Psoas muscle (tissue), 8 donors: ENCODE measurements at places on chromosomes 11 and 22.

DNA sequence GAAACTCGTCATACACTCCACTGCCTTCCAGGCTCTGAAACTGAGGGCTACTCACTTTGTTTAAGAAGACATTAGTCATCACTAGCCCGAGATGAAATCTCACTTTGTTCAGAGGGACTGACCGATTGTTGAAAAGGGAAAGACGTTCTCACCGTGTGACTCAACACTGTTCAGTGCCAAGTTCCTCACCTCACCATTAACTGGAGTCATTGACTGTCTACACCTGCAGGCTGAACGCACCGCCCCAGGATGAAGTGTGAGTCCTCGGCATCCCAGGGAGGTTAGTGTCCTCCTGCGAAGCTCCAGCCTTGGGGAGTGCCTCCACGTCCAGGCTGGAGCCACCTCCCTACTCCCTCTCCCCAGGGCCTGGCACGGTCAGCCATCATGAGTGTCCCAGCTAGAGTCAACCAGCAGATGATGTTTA, 30.4 kb downstream of the FADD start:
- H3K36me3 ChIP-seq = no peaks in the 10 kb centered on the region
- no peaks in the 10 kb centered on the region for H3K27me3 ChIP-seq
- H3K27ac ChIP-seq = no peak overlapping the region
- no peak for DNase-seq

- DNase-seq = no peak
- no peaks in the 10 kb centered on the region for H3K36me3 ChIP-seq
- H3K27ac ChIP-seq = no peak overlapping the region
- no peak overlapping the region for H3K4me3 ChIP-seq
Measured at GRCh38 chr11:14065141-14065540, 102.6 kb downstream of the SPON1 start.

- DNase-seq = no peak
- peaks cover 11% of the 10 kb centered on the region for H3K4me1 ChIP-seq
- H3K27me3 ChIP-seq = no peaks in the 10 kb centered on the region
- peaks cover 2% of the 10 kb centered on the region for H3K36me3 ChIP-seq
- no peak overlapping the region for H3K27ac ChIP-seq
Measured at GRCh38 chr22:41315586-41315985, 14.3 kb downstream of the ZC3H7B start.

DNA sequence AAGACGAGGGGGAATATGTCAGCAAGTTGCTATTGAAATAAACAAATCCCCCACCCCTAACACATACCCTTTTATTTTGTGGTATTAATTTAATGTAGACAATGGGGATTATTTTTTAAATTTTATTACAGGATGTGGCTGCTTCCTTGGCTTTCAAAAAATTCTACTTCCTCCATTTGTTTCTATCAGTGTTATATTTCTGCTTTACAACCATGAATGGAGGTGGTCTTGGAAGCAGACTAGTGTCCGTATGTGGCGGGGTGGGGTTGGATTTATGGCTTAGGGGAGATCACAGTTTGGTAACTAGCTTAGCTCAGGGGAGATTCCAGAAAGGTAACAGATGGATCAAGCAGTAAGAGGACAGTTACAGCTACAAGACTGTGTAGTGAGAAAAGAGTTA, 39.3 kb upstream of the PICALM start:
- no peak overlapping the region for H3K4me3 ChIP-seq
- no peak overlapping the region for H3K27ac ChIP-seq
- no peaks in the 10 kb centered on the region for H3K4me1 ChIP-seq

GRCh38 chr11:121341609-121342008, 49.0 kb downstream of the SC5D start:
- no peak for DNase-seq
- H3K4me1 ChIP-seq = no peaks in the 10 kb centered on the region
- no peak overlapping the region for H3K27ac ChIP-seq
- no peaks in the 10 kb centered on the region for H3K36me3 ChIP-seq
- H3K4me3 ChIP-seq = no peak overlapping the region

- H3K27ac ChIP-seq = peak overlapping the region; percentile 98
- H3K4me3 ChIP-seq = no peak overlapping the region
- H3K36me3 ChIP-seq = peaks cover 54% of the 10 kb centered on the region
- H3K4me1 ChIP-seq = peaks cover 32% of the 10 kb centered on the region
- DNase-seq = no peak
- H3K27me3 ChIP-seq = no peaks in the 10 kb centered on the region
Measured at GRCh38 chr22:31289344-31289743, 2.9 kb downstream of the PIK3IP1 start.

DNA sequence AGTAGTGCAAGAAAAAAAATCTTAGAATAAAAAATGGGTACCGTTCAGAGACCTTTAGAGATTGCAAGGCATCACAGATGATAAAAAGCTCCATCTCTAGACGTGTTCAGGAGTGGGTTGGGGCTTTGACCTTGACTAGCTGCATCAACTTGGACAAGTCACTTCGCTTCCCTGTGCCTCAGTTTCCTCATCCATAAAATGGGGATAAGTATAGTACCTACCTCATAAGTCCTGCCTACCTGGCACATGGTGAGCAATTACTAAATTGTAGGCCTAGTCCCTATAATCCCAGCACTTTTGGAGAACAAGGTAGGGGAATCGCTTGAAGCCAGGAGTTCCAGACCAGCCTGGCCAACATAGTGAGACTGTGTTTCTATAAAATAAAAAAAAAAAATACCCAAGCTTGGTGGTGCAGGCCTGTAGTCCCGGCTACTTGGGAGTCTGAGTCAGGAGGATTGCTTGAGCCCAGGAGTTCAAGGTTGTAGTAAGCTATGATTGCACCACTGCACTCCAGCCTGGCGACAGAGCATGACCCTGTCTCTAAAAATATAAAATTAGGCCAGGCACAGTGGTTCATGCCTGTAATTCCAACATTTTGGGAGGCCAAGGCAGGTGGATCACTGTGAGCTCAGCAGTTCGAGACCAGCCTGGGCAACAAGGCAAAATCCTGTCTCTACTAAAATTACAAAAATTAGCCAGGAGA, 6.0 kb upstream of the F2 start:
- no peaks in the 10 kb centered on the region for H3K27me3 ChIP-seq
- no peaks in the 10 kb centered on the region for H3K36me3 ChIP-seq
- H3K4me1 ChIP-seq = peaks cover 14% of the 10 kb centered on the region
- peak overlapping the region; percentile 90 for H3K27ac ChIP-seq

- no peak overlapping the region for H3K4me3 ChIP-seq
- H3K27ac ChIP-seq = no peak overlapping the region
- no peaks in the 10 kb centered on the region for H3K27me3 ChIP-seq
- no peaks in the 10 kb centered on the region for H3K36me3 ChIP-seq
- DNase-seq = no peak
- H3K4me1 ChIP-seq = peaks cover 13% of the 10 kb centered on the region
Measured at GRCh38 chr11:17396598-17397310, 8.3 kb upstream of the KCNJ11 start.

GRCh38 chr11:17432002-17432401, 43.5 kb upstream of the KCNJ11 start:
- peaks cover 20% of the 10 kb centered on the region for H3K4me1 ChIP-seq
- H3K27me3 ChIP-seq = no peaks in the 10 kb centered on the region
- no peak for DNase-seq
- H3K27ac ChIP-seq = peak overlapping the region; percentile 18
- no peak overlapping the region for H3K4me3 ChIP-seq

GRCh38 chr11:68118706-68119448, 2.3 kb downstream of the CHKA start:
- no peak for DNase-seq
- H3K27ac ChIP-seq = peak overlapping the region; percentile 99
- H3K4me1 ChIP-seq = peaks cover 28% of the 10 kb centered on the region
- peak overlapping the region; percentile 81 for H3K4me3 ChIP-seq
- H3K36me3 ChIP-seq = no peaks in the 10 kb centered on the region
- no peaks in the 10 kb centered on the region for H3K27me3 ChIP-seq

- no peaks in the 10 kb centered on the region for H3K27me3 ChIP-seq
- H3K36me3 ChIP-seq = no peaks in the 10 kb centered on the region
- no peak overlapping the region for H3K4me3 ChIP-seq
- no peak overlapping the region for H3K27ac ChIP-seq
- no peak for DNase-seq
Measured at GRCh38 chr22:34017205-34017604, 96.9 kb upstream of the LARGE1 start.

- no peak overlapping the region for H3K4me3 ChIP-seq
- DNase-seq = no peak
- no peaks in the 10 kb centered on the region for H3K36me3 ChIP-seq
- no peak overlapping the region for H3K27ac ChIP-seq
- H3K4me1 ChIP-seq = no peaks in the 10 kb centered on the region
- peaks cover 28% of the 10 kb centered on the region for H3K27me3 ChIP-seq
Measured at GRCh38 chr11:120974965-120975364, 48.9 kb upstream of the TBCEL start.

DNA sequence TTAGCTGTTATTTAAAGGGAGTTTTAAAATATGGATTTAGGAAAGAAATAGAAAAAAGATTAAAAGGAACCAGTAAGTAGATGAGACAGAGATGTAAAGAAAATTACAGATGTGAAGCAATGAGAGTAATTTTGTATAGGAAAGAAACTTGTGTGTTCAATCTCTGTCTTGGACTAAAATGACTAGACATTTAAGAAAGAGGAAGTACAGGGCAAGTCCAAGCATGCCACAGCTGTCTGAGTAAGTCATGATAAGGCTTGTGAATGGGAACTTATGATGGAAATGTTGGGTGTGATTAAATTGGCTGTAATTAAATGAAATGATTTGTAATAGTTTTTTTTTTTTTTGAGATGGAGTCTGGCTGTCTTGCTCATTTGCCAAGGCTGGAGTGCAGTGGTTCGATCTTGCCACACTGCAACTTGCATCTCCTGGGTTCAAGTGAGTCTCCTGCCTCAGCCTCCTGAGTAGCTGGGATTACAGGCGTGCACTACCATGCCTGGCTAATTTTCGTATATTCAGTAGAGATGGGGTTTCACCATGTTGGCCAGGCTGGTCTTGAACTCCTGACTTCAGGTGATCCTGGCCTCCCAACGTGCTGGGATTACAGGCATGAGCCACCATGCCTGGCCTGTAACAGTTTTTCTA, 5.9 kb upstream of the ACY3 start:
- H3K27ac ChIP-seq = no peak overlapping the region
- H3K4me1 ChIP-seq = no peaks in the 10 kb centered on the region

DNA sequence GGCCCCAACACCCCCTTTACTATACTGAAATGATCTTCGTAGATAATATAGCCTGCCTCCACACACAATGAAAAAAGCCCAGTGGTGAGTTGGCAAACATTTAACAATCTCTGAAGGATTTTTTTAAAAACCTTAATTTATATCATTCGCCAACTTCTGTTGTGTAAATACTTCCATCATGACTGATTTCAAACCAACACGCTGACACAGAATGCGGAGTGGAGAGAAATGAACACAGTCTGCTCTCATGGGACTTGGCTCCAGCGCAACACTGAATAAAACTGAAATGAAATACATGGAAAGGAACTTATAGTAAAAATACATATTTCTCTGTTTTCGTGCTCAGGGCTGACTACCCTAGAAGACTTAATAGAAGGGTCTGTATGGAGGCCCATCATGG, 61.3 kb upstream of the WNT11 start:
- DNase-seq = no peak
- no peak overlapping the region for H3K27ac ChIP-seq
- H3K4me3 ChIP-seq = no peak overlapping the region
- H3K36me3 ChIP-seq = no peaks in the 10 kb centered on the region

DNA sequence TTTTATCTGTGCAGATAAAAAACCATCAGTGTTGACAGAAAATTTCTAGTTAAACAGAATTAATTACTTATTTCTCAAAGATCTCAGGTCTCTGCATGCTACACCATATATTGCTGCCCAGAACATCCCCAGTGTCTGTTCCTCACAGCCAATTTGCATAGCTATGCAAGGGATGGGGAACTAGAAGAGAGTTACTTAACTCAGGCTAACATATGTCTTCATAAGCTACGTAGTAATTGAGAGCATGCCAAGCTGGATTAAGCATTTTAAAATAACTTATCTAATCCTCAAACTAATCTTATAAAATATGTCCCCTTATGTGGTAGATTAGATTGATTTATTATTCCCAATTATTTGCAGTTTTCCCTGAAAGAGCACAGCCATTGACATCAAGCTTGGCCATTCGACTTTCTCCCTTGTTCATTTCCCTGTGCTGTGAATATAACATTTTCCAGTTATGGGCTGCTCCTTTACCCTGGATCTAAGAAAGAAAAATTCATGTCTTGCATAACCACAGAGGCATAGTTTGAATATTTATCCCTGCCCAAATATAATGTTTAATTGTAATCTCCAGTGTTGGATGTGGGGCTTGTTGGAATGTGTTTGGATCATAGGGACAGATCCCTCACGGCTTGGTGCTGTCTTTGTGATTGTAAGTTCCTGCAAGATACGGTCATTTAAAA, 69.1 kb downstream of the C11orf87 start:
- no peaks in the 10 kb centered on the region for H3K36me3 ChIP-seq
- no peaks in the 10 kb centered on the region for H3K27me3 ChIP-seq
- no peaks in the 10 kb centered on the region for H3K4me1 ChIP-seq
- no peak for DNase-seq

DNA sequence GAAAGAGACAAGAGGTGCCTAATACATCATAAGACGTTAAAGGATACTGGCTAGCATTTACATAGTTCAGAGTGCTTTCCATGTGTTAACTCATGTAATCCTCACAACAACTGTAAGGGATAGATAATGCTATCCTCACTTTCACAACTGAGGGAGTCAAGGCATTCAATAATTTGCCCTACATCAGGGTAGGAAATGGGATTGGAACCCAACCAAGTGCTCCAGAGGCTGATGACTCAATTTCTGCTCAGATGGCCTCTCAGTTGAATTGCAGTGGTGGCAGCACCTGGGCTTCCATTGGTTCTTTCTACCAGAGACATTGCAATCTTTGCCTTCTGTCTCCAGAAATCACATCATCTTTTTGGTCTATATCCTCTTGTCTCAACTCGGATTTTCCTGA, 232.9 kb downstream of the ETS1 start:
- no peak overlapping the region for H3K4me3 ChIP-seq
- H3K36me3 ChIP-seq = no peaks in the 10 kb centered on the region
- DNase-seq = no peak
- no peak overlapping the region for H3K27ac ChIP-seq
- no peaks in the 10 kb centered on the region for H3K4me1 ChIP-seq

DNA sequence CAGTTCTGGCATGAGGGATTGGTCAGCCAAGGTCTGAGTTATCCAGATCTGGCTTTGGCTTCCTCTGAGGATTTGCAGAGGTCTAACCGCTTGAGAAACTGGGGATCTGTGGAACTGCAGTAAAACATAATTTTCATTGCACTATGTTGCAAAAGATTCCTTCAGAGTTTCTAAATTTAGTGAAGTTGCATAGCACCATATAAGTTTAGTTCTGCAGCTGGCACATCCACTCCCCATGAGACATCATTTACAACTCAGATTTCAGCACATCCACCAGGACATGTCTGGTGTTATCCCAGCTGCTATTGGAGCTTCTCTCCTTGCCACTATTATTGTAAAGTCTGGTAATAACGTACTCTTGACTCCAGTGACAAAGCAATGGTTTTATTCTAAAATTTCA, 181.5 kb downstream of the CWF19L2 start:
- no peak overlapping the region for H3K4me3 ChIP-seq
- H3K36me3 ChIP-seq = no peaks in the 10 kb centered on the region
- H3K27ac ChIP-seq = no peak overlapping the region
- H3K27me3 ChIP-seq = no peaks in the 10 kb centered on the region
- no peaks in the 10 kb centered on the region for H3K4me1 ChIP-seq

- no peak overlapping the region for H3K4me3 ChIP-seq
- no peaks in the 10 kb centered on the region for H3K27me3 ChIP-seq
- no peaks in the 10 kb centered on the region for H3K36me3 ChIP-seq
- DNase-seq = peak; percentile 43
- peaks cover 11% of the 10 kb centered on the region for H3K4me1 ChIP-seq
Measured at GRCh38 chr11:69899957-69900821, 81.0 kb upstream of the FGF3 start.
